ENCODE measurements at places on chromosomes 3 and 15.

GRCh38 chr3:196634224-196634623, 5.3 kb upstream of the NRROS start:
- no peak for DNase-seq

DNA sequence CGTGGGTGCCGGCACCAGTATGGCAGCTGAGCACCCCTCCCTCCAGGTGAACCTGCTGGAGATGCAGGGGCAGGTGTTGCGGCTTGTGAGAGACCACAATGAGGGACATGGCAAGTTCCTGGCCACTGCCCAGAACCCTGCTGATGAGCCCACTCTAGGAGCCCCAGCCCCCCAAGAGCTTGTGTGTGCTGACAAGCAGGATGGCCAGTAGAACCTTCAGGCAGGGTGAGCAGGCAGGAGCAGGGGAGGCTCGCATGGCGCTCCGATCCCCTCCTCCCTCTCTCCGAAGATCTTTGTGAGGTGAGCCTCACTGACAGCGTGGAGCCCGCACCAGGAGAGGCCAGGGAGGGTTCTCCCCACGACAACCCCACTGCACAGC, 29.8 kb downstream of the NGRN start:
- no peak for DNase-seq

GRCh38 chr15:47384341-47384740, 333.0 kb upstream of the SEMA6D start:
- DNase-seq: peak; percentile 89

DNA sequence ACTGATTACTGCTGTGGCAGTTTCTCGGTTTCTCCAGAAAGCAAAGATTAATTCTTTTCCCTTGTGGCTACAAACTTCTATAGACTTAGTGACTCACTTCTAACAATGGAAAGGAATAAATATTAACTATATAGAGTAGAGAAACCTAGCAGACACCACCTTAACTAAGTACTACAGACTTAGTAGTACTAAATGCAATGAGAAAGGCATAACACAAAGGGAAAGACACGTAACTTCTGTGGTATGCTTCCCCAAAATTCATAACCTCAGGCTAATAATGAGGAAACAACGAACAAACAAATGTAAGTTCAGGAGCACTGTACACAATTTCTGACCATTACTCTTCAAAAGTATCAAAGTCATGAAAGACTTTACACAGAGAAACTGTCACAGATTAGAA, 31.2 kb downstream of the ATG3 start:
- DNase-seq: no peak

GRCh38 chr15:46127361-46127874, 492.6 kb downstream of the SQOR start:
- DNase-seq: no peak

GRCh38 chr3:11716573-11717290, 73.0 kb upstream of the VGLL4 start:
- DNase-seq: peak; percentile 34

DNA sequence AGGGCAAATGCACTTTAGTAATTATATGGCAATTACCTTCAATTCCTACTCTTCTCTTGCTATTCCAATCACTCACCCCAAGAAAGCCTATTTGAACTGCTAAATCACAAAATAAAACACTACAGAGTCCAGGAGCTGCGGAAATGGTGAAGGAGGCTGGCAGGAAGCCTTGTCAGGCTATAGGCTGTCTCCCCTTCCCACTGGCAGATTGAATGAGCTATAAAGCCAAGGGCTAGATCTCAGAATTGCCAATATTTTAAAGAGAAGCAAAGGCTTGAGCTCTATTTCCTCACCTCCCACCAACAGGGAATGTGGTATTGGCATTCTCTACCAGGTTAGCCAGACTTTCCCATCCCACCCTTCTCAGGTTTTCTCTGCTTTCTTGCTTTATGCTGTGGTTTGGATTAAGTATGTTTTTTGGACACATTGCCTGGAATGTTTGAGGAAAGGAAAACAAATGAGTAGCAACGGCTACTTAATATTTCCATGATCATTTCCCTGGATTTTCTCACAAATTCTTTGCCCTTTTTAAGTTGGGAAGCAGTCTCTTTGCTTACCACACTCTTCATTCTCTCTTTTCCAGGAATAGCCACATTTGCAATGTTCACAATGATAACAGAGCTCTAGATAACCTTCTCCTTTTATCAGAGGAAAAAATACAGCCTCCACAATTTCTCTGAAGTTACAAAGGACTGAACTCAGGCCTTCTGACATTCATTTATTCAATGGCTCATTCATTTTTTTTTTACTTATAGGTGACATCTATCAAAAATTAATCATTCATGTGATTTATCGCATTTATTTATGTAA, 1125.4 kb downstream of the ROBO1 start:
- DNase-seq: no peak

- DNase-seq: no peak
These were observed 424.7 kb downstream of the ZBBX start for GRCh38 chr3:166955201-166955939.

GRCh38 chr3:140832883-140833282, 108.8 kb upstream of the SLC25A36 start:
- DNase-seq: no peak

GRCh38 chr3:128994173-128994512, 267 bp upstream of the CFAP92 start:
- DNase-seq: no peak

- DNase-seq: no peak
These were observed 28.7 kb downstream of the LRRK1 start for GRCh38 chr15:100947760-100948429.

GRCh38 chr3:153866901-153867300, 254.3 kb upstream of the ARHGEF26 start:
- no peak for DNase-seq

GRCh38 chr3:109413049-109413448, 75.7 kb upstream of the DPPA4 start:
- DNase-seq: no peak

GRCh38 chr3:116947809-116948208, 238.2 kb downstream of the TUSC7 start:
- DNase-seq: peak; percentile 35

- no peak for DNase-seq
These were observed 79.6 kb downstream of the DIPK2A start for GRCh38 chr3:144051211-144051610.

DNA sequence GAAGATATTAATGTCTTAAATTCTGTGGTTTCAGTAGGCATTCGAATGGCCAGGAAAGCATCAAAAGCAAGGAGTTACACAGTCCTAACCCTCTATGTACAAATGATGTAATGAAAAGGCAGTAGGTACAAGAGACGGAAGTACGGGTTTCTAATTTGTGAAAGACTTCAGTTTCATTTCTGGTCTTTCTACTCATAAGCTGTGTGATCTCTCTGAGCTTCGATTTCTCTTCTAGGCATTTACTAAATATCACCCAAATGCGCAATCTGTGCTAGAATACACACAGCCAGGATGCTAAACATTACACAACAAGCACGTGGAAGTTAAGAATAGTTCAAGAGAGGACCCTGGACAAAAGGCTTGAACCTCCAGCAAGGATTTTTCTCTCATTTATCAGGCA, 17.9 kb upstream of the STIMATE start:
- DNase-seq: no peak

GRCh38 chr3:156633335-156633734, 41.1 kb upstream of the TIPARP start:
- peak; percentile 68 for DNase-seq

GRCh38 chr3:123576122-123576521, 8.7 kb downstream of the HACD2 start:
- DNase-seq: peak; percentile 33

DNA sequence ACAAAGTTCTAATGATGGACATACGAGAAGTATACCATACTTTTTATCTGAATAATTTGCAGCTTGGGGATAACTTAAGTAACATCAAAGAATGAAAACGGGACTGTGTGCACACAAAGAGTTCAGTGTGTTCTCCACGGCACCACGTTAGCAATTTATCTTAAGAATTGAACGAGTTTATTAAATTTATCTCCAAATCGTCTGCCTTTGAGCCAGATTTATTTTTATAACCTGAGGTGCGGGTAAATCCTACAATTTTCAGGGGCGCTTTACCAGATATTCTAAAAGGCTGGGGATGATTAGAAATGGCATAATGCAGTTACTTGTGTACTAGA, 3.5 kb downstream of the CHD2 start:
- no peak for DNase-seq

- DNase-seq: no peak
These were observed 35.9 kb downstream of the CFAP91 start for GRCh38 chr3:119738741-119739140.

Measured in adipocyte (in vitro differentiated cells).